Inflammatory macrophage treated with lipopolysaccharide for 1 hour (primary cell): ENCODE measurements at places on chromosomes 7 and 10.

DNA sequence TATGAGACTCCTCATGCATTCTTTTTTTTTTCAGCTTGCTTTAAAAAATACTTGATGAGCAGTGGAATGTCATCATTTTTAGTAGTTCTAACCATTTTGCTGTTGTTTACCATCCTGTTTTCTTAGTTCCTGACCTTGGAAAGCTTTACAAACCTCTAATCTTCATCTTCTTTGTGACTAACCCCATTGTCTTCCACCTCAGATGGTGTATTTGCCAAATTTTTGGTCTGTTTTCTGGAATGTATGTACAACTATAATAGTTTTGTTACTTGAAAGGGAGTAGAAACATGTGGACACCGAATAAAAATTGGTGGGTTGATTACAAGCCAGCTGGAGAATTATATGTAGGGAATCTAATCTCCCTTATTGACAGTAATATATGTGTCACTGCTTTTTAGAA, 172.7 kb downstream of the SND1 start:
- DNase-seq, result no peak

- DNase-seq, result no peak
These were observed 98.4 kb upstream of the PTPRZ1 start for GRCh38 chr7:121774563-121774962.

DNA sequence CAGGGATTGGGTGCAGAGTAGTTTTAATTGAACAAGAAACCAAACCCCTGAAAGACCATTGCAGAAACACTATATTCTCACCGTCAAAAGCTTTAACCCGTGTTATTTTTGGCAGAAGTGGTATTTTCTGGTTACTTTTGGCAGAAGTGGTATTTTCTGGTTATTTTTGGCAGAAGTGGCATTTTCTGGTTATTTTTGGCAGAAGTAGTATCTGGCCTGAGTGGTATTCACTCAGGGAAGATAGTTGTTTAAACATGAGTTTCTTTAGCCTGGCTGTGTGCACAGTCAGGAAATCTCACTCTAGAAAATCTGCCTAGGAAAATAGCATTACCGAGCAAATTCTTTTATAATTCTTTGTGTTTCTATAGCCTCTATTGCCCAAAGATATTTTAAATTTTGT, 322.7 kb downstream of the GFRA1 start:
- no peak for DNase-seq

GRCh38 chr10:116741391-116742351, 695 bp downstream of the HSPA12A start:
- peak; percentile 4 for DNase-seq

DNA sequence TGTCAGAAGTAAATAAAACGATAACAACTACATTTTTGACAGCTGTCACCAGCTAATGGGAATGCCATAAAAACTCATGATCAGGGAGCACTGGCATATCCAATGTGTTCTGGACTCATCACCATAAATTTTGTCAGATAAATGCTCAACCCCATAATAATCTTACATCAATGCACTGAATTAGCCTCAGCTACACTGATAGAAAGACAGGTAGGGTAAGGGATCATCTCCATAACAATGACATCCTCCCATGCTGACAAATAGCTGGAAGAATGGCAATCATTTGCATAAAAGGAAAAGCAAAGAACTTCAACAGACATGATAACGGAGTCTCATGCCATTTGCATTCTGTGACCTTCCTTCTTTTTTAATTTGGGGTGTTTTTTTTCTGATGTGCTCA, 352.8 kb upstream of the PFKP start:
- no peak for DNase-seq

- no peak for DNase-seq
These were observed 142.3 kb downstream of the NRP1 start for GRCh38 chr10:33192190-33192589.

- DNase-seq, result peak; percentile 40
These were observed 6.6 kb downstream of the DMBT1 start for GRCh38 chr10:122567056-122567660.

GRCh38 chr10:25692761-25693160, 241.3 kb upstream of the MYO3A start:
- no peak for DNase-seq

GRCh38 chr7:55210716-55211115, 154.4 kb upstream of the LANCL2 start:
- DNase-seq, result no peak

DNA sequence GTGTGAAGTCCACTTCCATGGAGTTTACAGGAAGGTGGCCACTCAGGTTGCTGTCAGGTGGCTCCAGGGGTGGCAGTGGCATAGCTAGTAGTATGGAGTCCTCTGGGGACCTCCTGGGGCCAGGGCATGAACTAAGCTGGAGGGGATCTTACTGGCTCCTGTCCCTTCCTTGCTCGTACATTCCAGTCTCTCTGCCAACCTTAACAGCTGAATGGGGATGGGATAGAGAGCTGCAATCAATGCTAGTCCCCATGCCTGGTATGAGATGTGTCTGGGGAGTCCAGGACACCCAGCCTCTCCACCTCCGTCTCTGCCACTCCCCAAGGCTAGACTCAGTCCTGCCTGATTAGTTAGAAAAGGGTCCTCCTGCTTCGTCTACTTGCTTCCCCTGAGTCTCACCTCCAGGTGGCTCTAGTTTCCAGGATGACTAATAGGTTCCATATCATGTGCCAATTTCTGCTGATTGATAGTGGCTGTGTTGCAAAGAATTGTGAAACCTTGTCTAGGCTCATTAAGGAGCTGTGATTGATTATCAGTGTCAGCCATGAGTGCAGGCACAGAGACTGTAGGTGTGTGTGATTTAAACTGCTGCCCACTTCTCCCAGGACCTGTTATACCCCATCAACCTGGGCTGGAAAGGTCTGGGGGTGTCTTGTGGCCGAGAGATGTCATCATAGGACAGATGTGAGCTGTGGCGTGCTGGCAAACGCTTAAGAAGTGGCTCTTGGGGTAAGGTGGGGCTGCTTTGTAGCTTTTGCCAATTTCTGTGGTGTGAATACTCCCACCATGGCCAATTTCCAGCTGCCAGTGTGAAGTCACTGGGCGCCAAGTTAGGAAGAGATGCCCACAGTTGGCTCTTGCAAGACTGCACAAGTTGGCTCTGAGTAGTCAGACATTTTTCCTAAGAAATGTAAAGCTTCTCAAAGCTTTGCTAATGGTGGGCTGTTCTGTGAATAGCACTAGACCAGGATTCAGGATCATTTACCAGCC, 59.8 kb downstream of the COL13A1 start:
- no peak for DNase-seq

DNA sequence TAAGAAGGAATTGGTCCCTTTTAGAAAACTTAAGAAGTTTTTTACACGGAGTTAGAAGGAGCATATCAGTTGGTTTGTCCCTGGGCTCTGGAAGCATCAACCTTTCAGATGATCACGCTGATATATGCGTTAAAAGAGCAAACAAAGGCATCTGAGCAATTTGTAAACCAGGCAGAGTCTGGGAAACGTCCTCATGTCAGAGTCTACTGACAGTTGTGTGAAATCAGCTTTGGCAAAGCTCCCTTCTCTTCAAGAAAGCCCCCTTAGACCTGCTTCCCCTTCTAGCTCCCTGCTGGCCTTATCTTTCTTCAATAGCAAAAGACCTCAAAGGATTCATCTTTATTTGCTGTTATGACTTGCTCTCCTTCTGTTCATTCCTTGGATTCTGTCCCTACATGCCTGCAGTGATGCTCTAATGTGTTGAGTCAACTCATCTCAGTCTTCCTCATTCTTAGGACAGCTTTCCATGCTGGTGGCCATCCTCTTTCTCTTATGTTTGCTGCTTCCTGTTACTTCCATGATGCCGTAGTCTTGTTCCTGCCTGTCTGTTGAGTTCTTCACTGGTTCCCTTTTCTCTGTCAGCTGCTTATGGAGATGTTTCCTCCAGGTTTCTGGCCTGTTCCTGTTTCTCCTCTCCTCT, 106.5 kb upstream of the BMPER start:
- no peak for DNase-seq

DNA sequence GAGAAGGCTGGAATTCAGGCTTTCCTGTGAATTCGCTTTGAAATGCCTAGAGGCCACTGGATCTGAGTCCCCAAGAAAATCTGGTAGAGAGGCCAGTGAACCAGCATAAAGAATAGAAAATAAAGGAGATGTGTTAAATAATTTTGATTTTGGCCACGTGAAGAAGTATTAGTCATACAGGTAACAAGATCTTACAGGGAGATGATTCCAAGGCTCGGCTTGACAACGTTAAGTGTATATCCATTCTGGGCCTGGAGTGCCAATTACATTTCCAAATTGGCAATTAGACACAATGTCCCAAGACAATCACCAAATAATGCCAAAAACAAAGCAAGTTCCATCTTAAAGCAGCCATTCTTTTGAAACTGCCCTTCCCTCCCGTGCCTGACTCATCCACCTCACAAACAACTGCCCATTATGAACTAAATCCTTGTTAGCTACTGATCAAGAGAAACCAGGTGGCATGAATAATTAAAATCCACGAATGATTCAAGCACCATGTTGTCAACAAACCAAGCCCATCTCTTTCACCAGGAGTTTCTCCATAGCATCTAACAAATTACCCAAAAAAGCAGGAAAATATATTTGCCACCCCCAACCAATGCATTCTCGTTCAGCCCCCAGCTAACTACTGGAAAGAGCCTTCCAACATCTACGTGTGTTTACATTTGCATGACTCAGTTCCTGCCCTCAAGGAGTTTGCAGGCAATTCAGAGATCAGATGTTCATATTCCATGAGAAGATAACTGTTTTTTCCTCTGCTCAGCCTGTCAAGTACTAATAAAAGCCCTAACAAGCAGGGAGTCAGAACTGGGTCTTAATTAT, 8.5 kb downstream of the KCNMA1 start:
- DNase-seq, result no peak

- no peak for DNase-seq
These were observed 123.9 kb upstream of the ZMIZ1 start for GRCh38 chr10:78944723-78945312.

- DNase-seq, result no peak
These were observed 400.0 kb upstream of the CELF2 start for GRCh38 chr10:10617686-10618085.

DNA sequence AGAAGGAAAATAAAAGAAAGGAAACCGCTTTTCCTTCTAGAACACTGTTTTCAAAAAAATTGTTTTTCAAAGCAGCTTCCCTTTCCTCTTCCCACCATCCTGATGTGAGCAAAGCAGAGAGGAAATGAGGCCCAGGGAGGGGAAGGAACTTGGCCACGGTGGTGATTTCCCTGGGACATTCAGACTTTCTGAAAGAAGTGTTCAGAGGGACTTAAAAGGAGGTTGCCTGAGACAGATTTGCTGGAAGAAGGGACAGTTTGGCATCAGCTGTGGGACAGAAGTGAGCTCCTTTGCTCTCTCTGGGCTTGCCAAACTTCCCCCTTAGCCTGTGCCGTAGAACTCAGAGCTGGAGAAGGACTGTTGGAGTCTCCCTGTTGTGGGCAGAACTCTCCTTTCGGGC, 30.3 kb downstream of the ADCYAP1R1 start:
- DNase-seq, result peak; percentile 35

GRCh38 chr7:29825775-29826529, 19.6 kb downstream of the WIPF3 start:
- DNase-seq, result no peak

- no peak for DNase-seq
These were observed 978.6 kb downstream of the SORCS1 start for GRCh38 chr10:106185951-106186350.

- peak; percentile 94 for DNase-seq
These were observed 95.8 kb downstream of the HIP1 start for GRCh38 chr7:75642810-75643486.

- no peak for DNase-seq
These were observed 27.9 kb downstream of the GNG11 start for GRCh38 chr7:93949423-93949822.

GRCh38 chr7:44218418-44219201, 17.8 kb downstream of the YKT6 start:
- no peak for DNase-seq

DNA sequence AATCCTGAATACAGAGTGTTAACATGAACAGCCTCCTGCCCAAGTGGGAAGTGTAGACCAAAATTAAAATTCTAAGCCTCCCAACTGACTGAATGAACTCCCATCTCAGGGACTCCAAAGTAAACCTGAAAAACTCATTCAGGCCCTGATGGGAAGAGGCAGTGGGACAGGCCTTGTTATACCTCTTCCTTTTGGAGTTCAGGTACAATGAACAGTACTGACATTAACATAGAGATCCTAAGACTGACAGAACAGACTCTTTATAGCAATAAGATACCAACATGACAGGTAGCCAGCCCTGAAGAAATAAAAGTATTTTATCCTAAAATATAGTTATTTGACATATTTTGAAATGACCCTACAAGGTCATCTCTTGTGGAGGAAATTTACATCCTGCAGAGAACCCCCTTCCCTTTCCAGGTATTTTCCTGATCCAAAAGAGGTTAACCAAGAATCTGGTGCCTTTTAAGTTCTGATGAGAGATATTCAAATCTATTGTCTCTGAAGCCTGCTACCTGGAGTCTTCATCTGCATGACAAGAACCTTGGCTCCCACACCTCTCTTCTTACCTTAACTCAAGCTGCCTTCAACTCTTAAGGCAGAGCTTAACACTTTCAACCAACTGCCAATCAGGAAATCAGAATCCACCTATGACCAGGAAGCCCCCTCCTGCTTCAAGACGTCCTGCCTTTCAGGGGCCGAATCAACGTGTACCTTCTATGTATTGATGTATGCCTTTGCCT, 103.3 kb upstream of the PFKP start:
- DNase-seq, result no peak

GRCh38 chr7:30525429-30525828, 20.8 kb upstream of the GGCT start:
- no peak for DNase-seq

- no peak for DNase-seq
These were observed 26.4 kb upstream of the ANKRD1 start for GRCh38 chr10:90947030-90947960.

DNA sequence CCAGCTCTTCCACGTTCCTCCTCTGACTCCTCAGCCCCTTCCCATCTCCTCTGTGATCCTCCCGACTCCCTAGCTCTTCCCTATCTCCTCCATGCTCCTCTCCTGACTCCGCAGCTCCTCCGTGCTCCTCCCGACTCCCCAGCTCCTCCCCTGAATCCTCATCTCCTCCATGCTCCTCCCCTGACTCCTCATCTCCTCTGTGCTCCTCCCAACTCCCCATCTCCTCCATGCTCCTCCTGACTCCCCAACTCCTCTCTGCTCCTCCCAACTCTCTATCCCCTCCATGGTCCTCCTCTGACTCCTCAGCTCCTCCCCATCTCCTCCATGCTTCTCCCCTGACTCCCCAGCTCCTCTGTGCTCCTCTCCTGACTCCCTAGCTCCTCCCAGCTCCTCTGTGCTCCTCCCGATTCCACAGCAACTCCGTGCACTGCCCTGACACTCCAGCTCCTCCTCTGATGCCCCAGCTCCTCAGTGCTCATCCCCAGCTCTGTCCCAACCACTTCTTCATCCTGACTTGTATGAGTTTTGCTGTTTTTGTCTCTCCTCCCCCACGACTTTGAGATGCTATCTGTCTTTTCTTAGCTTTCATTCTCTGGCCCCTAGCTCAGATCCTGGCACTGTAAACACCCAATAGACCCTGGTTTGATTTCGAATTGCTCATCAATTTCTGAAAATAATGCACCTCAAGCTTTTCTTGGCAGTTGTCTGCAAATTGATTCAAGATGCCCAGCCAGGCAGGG, 38.3 kb downstream of the OAT start:
- DNase-seq, result no peak
